GM23248 (cell line): ENCODE measurements at places on chromosomes 1 and 21.
A peak's percentile ranks its signal among the peaks of the same experiment; 100 is the strongest.

- DNase-seq: no peak
Observed at GRCh38 chr1:2433936-2434655, 21.7 kb upstream of the PEX10 start.

GRCh38 chr1:181028196-181028595 is 5.5 kb upstream of the STX6 start:
- peak; percentile 69 for DNase-seq

DNA sequence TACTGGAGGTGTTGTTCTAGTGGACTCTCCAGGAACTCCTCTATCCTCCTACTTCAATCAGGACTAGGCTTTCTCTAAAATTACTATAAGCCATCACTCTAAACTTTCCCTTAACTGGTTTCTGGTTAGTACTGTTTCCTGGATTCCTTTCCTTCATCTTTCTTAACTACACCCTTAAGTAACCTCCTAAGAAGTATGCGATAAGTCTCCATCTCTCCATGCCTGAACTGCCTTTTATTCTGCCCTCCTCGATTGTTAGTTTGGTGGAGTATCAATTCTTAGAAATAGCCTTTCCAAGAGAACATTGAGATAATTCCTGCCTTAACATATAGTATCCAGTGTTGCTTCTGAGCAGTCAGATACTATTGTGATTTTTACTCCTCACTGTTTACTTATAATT is 162.9 kb upstream of the PDE4B start:
- no peak for DNase-seq

GRCh38 chr1:208085655-208086515 is 158.3 kb downstream of the PLXNA2 start:
- peak; percentile 54 for DNase-seq

- DNase-seq: peak; percentile 60
Observed at GRCh38 chr1:154574716-154575115, 7.1 kb downstream of the CHRNB2 start.

DNA sequence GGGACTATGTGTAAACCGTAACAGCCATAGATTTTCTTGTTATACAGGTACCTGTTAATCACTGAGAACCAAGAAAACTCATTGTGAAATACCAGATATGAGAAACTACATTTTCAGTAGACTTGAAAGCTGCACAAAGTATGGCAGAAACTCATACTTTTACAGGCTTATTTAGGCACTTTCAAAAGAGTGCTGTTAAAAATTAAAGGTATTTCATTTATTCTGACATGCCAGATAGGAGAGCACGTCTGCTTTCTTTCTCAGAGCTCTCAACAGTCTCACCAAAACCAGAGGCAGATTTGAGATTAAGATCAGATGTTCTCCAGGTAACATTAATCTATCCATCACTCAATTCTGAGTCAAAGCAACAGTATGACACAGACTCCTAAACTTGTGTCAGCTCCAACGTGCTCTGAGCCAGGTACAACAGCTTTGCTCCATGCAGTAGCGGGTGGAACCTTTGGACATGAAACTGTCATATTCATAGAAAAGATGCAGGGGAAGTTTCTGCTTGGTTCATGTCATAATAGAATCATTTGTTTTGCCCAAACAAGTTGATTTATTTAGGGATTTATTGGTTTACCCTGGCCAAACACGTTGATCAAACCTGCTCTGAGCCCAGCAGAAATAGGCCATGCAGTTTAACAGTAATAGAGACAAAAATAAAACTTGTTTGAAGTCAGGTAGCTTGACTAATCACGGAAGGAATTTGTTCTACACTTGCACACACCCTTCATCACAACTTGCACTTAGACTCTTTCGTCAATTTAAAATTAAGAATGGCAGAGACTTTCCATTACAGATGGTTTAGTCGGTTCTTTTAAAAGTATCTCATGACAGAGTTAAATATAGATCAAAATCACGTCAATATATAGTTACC is 20.8 kb upstream of the TSNAX start:
- DNase-seq: no peak

- peak; percentile 49 for DNase-seq
Observed at GRCh38 chr1:248695451-248696132, 7.0 kb downstream of the OR14I1 start.

DNA sequence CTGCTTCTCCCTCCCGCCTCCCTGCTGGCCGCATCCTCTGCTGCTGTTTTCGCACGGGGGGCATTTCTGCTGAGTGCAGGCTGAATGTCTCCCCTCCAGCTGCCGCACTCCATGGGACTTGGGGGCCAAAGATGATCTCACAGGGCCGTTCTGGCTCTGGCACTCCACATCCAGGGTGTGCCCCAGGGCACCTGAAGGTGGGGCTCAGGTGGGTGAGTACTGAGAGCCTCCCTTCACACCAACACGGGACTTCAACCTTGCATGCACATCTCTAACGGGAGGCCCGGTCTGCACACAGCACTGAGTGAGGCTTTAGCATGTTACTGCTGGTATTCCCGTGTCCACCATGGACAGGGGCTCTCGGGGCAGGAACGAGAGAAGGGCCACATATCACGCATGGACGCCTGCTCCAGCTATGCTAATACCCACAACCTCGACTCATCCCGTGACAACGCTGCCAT is 88.9 kb downstream of the DMRTB1 start:
- DNase-seq: no peak

DNA sequence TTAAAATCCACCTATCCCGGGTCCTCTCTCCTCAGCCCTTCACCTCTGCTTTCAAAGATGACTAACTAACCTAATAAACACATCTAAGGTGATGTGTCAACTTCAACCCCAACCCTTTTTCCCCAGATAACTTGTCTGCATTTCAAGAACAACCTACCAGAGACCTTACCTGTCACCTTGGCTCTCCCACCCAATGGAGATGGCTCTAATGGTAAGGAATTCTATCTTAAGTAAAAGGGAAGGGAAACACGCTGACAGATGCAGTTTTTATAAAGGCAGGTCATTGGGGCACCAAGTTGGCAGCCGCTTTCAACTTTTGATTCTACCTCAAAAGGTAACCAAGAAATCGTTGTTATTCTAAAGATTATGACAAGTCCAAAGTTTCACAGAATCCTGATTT is 37.6 kb downstream of the MRPL39 start:
- DNase-seq: no peak

DNA sequence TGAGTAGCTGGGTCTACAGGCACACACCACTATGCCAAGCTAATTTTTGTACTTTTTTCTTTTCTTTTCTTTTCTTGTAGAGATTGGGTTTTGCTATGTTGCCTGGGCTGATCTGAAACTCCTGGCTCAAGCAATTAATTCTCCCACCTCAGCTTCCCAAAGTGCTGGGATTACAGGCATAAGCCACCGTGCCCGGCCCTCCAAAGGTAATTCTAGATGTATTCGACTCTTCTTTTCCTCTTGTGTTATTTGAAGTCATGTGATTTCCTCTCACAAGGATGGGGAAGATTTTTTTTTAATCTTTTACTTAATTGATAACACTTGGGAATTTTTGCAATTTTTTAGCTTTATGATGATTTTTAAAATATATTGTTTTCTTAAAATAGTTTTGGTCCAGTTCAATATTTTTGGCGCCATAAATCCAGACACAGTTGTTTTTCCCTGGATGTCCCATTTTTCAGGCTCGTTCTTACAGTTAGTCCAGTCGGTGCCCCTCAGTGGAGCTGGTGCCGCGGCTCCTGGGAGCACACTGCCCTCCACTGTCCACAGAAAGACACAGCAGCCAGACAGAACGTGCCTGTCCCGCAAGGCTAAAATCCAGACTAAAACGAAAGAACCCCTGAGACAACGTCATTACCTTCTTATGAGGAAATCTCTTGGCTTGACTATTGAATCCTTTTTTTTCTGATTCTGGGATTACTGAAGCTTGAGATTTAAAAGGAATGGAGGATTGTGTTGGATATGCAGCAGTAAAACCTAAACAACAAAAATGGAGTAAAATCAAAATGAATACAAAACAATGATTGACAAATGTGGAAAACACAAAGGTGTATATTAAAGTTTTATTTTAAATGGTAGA is 22.4 kb downstream of the STPG1 start:
- peak; percentile 94 for DNase-seq

GRCh38 chr1:184405094-184405800 is 18.4 kb downstream of the C1orf21 start:
- no peak for DNase-seq

- peak; percentile 75 for DNase-seq
Observed at GRCh38 chr1:218299416-218299815, 14.3 kb downstream of the RRP15 start.

DNA sequence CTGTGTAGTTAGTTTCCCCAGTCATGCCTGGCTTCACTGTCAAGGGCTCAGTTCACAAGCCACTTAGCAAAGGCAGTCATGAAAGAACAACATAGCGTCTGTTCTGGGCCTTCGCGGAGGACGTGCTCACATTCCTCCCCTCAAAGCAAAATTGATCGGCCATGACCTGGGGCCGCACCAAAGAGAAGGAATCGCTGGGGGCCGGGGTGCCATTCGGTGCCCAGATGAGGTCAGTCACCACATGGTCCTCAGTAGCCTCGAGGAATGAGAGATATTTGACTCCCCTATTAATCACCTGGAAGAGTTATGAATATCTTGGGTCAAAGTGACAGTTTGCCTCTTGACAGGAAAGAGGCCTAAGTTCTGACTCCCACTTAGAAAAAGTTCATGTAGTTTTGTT is 251.1 kb upstream of the JUN start:
- no peak for DNase-seq

- DNase-seq: no peak
Observed at GRCh38 chr1:247638011-247638410, 32.6 kb downstream of the OR2G3 start.

- DNase-seq: peak; percentile 84
Observed at GRCh38 chr21:39020751-39021477, 162.3 kb downstream of the PSMG1 start.

DNA sequence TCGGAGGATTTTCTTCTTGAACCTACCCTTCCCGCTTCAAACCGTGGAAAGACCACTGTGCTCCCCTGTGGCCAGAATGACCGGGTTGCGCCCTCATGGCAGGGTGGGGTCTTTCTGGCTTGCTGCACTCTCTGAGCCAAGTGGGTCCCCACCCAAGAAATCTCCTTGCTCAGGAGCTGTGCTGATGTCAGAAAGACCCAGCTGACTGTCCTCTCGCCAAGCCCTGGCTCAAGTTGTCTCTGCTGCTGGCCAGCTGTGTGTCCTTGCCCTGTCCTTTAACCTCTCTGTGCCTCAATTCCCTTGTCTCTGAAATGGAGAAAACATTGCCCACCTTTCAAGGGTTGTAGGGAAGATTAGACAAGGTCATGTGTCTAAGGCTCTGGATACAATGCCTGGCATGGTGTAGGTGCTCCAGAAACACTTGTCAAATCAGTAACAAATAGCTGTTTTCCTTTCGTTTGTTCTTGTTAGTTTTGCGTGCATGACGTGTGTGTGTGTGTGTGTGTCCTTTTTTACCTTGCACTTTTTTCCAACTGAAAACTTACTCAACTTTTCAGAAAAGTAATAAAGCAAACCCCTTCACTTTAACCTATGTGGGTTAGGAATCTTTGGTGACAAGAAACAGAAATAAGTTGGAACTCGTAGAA is 41.1 kb upstream of the RPL11 start:
- no peak for DNase-seq

- peak; percentile 46 for DNase-seq
Observed at GRCh38 chr1:229075217-229075616, 195.7 kb upstream of the RAB4A start.

GRCh38 chr1:161182214-161182613 is 4.9 kb upstream of the B4GALT3 start:
- peak; percentile 84 for DNase-seq

DNA sequence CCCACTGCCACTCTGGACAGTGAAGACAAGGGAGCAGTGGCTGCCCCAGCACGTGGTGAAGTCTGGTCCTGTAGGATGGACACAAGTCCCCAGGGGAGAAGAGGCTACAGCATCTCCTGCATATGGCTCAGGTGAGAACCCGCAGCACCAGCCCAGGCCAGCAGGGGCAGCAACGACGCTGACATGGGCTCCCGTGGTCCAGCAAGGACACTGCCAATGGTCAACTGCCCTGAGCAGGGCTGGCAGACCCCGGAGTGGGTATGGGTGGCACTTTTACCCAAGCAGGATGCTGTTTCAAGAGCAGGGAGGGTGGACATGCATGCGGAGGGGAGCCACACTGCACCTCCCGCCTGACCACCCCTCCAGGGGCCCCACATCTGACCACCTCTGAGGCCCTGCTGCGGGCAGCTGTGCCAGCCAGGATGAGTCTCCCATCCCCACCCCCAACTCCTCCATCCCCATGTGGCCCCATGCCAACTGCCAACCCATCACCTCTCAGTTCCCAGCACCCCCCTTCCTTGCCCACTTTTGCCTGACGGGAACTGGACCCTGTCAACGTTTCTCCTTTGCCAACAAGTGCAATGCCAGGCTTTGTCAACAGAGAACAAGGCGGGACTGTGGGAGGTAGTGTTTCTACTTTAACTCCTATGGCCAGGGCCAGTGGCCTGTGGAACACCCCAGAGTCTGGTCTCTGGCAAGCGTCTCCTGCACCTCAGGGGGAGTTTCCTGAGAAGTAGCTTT is 8.6 kb downstream of the MORN1 start:
- peak; percentile 64 for DNase-seq

DNA sequence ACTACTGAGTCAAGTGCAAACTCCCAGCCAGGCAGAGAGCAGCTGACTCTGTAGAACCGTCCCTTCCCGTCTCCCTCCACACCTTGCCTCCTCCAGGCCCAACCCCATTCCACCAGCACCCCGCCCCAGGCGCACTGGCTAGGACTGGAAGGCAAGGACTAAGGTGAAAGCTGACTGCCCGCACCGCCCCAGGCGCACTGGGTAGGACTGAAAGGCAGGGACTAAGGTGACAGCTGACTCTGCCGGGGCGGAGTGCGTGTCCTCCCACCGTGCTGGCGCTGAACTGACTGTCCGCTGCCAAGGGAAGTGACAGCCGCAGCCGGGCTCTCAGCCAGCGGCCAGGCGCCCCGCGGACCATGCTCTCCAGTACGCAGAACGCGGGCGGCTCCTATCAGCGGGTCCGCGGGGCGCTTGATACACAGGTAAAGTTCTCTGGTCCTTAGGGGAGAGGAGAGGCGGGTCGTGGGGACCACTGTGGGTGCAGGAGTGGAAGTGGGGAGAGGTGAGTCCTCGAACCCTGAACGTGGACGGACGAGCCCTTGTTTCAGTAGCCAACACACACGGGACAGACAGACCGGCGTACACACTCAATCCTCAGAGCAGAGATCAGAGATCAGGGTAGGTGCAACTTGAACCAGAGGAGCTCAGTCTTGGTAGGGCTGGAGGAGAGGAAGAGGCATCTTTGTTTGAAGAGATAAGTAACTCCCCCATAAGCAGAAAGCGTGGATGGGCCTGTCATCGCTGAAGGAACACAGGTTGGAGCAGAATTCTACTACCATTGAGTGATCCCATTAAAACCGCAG is 58.0 kb downstream of the RBM11 start:
- no peak for DNase-seq

GRCh38 chr1:111422546-111423391 is 4.8 kb downstream of the OVGP1 start:
- peak; percentile 7 for DNase-seq

- DNase-seq: no peak
Observed at GRCh38 chr1:200732438-200732837, 6.3 kb upstream of the CAMSAP2 start.

GRCh38 chr1:77350012-77350770 is 68.4 kb downstream of the AK5 start:
- no peak for DNase-seq
